ENCODE measurements at places on chromosomes 3 and 15.
A peak's percentile ranks its signal among the peaks of the same experiment; 100 is the strongest.

DNA sequence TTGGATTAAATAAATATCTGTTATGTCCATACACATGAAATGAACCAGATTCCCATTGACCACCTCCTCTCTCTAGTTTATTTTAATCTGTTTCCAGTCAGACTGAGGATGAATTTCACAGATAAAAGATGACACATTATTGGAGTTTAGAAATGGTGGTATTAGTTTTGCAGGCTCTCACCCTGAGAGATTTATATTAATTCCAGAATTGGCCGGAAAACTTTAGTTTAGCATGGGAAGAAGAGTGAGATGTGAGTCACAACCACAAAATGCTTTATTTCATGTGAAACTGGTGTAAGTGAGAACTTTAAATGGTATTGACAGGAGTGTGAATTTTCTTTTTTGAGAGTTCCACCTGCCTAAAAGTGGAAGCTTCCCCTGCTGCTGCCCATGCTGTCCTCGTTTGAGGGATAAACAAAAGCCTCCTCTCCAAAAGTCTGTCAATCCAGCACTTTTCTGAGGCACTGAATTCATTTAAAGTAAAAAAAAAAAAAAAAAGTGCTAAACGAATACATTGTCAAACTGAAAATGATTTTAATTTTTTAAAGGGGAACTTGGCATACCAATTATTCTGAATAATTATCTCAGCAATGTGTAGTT, 65.1 kb upstream of the EPHA3 start:
- DNase-seq = no peak

GRCh38 chr3:125175295-125176078, 37.1 kb downstream of the SLC12A8 start:
- no peak for DNase-seq

DNA sequence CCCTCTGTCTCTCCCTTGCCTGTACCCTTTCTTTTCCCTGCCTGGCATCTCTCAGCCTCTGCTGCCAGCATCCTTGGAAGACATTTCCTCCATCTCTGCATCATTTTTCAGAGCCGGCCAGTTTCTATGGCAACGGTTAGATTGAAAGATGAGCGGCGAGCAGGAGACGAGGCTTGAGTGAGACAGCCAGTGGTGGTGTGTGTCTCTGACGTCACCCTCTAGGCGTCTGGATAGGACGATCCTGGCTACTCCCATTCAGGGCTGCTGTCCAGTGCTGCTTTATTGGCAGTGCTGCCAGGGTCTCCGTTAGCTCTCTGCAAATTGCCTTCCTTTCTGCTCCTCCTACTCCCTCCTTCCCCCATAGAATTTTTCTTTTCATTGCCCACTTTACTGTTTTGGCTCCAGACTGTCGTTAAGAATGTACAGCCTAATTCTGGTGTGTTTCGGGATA, 57.9 kb downstream of the TRAK1 start:
- peak; percentile 41 for DNase-seq

DNA sequence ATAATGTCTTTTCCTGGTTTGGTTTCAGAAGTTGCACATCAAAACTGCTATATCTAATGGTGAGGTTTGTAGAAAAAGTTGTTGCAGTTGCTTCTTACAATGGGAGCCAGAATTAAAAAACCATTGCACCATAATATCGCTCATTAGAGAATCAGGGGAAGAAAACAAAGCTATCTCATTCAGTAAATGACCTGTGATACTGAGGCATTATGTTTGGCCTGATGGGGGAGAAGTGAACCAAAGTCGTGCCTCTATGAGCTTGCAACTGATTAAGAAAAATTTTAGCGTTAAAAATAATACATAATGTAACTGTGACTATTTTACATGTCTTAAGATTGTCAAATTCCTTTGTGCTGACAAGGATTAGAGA, 60.2 kb upstream of the ARHGEF26 start:
- DNase-seq = no peak

- no peak for DNase-seq
Observed at GRCh38 chr3:33956206-33956605, 157.8 kb downstream of the PDCD6IP start.

- DNase-seq = no peak
Observed at GRCh38 chr15:36362509-36362915, 216.9 kb upstream of the CDIN1 start.

GRCh38 chr3:180626844-180627243, 24.9 kb downstream of the TTC14 start:
- DNase-seq = no peak

DNA sequence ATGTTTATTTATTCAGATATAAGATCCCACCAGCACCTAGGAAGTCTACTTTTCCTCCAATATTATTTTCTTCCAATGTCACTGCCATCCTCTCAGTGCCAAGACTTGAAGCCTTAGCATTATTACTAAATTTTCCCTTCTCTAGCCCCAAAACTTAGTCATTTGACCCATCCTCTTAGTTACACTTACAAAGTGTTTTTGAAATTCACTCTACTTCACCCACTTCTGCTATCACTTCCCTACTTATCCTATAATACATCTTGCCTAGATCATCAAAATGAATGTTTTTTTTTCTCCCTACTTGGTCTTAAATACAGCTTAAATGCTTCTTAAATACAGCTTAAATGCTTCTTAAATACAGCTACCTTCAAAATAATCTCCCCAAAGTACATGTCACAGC, 376.6 kb downstream of the RSL24D1 start:
- no peak for DNase-seq

GRCh38 chr15:60583946-60584345, 105.0 kb upstream of the ICE2 start:
- no peak for DNase-seq

- DNase-seq = no peak
Observed at GRCh38 chr15:60889006-60889405, 340.1 kb downstream of the RORA start.

DNA sequence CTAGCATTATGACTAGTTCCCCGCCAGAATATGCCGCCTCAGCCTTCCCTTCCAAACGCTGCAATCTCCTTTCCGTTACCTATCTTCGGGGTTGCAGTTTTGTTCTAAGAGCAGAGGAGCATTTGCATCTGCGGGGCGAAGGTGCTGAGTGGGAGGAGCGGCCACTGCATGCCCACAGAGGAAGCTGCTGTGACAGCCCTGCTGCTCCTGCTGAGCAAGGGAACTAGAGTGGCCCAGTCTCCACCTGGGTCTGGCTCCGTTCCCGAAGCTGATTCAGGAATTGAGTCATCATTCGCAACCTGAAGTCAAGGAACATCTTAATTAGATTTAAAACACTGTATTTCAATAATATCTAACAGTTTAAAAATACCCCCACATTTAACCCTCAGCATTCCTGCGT, 98.2 kb upstream of the TJP1 start:
- DNase-seq = no peak

DNA sequence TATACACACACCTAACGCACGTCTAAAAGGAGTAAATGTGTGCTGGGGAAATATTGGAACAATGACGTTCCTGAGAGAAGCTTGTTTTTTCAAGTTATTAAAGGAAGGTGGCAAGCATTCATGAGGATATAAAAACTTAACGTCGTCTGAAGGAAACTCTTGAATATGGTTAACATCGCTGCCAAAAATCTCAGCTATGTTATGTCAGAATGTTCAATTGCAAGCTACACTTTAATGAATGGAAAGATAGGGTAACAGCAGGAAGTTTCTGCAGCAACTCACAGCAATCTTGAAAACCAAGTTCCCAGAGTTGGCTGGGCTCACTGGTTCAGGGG, 54.3 kb upstream of the MEF2A start:
- no peak for DNase-seq

DNA sequence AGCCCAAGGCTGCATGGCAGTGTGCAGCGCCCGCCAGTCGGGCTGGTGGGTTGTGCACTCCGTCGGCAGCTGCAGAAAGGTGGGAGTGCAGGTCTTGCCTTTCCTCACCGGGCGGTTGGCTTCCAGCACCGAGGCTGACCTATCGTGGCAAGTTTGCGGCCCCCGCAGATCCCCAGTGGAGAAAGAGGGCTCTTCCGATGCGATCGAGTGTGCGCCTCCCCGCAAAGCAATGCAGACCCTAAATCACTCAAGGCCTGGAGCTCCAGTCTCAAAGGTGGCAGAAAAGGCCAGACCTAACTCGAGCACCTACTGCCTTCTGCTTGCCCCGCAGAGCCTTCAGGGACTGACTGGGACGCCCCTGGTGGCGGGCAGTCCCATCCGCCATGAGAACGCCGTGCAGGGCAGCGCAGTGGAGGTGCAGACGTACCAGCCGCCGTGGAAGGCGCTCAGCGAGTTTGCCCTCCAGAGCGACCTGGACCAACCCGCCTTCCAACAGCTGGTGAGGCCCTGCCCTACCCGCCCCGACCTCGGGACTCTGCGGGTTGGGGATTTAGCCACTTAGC, 4.3 kb downstream of the ISL2 start:
- no peak for DNase-seq

DNA sequence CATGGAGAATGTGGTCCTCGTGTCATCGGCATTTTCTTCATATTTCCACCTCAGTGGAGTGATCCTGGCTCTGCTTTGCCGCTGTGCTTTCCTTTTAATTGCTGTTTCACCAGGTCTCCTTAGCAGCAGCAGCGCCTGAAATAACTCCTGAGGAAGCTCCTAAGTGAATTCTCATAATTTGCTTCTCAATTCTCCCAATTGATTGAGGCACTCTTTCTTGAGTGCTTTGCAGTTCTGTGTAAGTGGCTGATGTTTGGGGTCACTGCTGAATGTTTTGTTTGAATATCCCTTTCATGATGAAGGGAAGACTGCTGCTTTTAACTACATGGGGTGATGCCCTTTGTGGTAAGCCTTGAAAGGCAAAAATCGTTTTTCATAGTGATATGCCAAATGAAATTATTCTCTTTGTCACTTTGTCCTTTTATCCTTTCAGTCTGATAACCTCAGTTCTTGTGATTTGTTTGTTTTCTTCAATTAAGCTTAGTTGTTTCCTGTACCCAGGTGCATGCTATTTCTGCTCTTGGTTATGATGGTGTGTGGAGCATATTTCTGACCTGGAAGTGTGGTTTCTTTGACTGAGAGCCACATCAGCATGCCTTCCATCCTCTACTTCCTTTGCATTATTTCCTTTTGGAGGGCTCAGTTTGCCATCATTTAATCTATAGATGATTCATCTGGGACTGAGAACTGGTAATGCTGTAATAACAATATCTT, 36.7 kb downstream of the HMG20A start:
- DNase-seq = no peak

- DNase-seq = no peak
Observed at GRCh38 chr15:85394554-85395333, 14.3 kb downstream of the AKAP13 start.

DNA sequence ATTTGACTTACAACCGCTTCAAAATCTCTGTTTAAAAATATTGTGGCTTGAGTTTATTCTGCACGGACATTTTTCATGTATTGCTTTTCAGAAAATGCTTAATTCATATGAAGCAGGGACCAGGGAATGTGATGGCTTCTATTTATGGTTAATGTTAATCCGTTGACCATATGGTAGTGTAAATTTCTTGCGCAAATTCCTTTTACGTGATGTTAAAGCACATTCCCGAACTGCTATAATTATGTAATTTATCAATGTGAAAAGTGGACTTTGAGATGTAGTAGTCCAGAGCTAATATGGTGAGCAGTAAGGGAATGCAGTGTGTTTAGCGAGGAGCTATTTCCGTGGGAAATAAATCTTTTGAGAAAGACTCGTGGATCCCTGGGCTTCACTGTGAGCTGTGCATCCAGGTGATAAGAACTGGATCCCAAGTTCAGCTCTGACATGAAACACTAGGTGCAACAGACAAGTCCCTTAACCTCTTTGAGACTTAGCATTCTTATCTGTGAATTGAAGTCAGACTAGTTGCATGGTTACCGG, 27.3 kb downstream of the ANAPC13 start:
- DNase-seq = no peak

- DNase-seq = no peak
Observed at GRCh38 chr3:172726380-172726779, 15.5 kb upstream of the NCEH1 start.

DNA sequence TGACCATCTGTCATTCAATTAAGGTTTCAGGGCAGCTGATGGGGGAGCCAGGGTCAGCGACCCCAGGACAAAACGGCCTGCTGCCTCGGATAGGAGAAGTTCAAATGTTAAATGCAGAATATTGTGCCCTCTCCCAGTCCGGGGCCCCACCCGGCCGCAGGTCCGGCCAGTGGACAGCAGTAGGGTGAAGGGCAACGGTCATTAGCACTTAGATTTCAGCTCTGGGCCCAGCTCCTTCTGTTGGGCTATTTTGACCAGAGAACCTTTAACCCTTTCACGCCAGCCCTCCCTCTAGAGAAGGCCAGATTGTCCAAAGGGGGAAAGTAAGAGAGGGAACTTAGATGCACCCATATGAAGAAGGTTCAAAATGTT, 16.1 kb upstream of the ONECUT1 start:
- no peak for DNase-seq

DNA sequence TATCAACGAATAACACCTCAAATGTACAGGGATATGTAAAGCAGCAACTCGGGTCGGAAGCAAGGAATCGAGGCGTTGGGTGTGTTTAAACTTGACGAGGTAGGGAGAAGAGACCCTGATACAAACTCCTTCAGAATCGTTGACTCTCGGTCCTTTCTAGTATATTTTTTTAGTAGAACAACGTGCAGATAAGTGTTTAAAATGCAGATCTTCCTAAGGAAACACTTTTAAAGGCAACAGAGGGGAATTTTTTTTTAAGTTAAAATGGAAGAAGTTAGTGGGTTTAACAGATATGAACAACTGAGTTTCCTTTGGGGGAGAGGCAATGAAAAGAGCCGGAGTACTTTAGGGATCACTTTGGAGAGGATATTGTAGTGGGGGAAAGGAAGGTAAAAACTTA, 1.1 kb upstream of the KPNA4 start:
- no peak for DNase-seq

GRCh38 chr3:13954741-13955483, 75.0 kb upstream of the WNT7A start:
- DNase-seq = no peak

- no peak for DNase-seq
Observed at GRCh38 chr15:60633426-60633968, 154.6 kb upstream of the ICE2 start.

All from HEK293T (cell line).